ENCODE measurements at places on chromosomes 4 and X.

DNA sequence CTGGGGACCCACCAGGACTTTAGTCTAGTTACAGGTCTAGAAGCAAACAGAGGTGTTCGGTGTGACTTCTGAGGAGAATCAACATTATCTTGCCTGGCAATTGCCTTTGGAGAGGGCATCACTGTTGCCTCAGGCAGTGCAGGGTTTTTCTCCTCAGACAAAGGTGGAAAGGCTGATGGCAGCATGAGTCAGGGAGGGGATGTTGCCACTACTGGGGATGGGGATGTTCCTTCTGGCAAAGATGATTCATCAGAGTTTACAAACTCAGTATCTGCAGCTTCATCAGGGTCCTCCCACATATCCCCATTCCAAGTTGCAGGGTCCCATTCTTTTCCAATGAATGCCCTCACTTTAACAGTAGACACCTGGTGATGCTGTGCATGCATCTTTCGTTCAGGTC lies 91.3 kb upstream of the GALNTL6 start:
- DNase-seq, result no peak

- no peak for DNase-seq
Measured at GRCh38 chrX:111282139-111282538, 11.9 kb upstream of the CAPN6 start.

- DNase-seq, result no peak
Measured at GRCh38 chr4:153612878-153613277, 71.2 kb upstream of the TLR2 start.

GRCh38 chrX:146409528-146409927 lies 400.0 kb upstream of the CXorf51B start:
- DNase-seq, result no peak

DNA sequence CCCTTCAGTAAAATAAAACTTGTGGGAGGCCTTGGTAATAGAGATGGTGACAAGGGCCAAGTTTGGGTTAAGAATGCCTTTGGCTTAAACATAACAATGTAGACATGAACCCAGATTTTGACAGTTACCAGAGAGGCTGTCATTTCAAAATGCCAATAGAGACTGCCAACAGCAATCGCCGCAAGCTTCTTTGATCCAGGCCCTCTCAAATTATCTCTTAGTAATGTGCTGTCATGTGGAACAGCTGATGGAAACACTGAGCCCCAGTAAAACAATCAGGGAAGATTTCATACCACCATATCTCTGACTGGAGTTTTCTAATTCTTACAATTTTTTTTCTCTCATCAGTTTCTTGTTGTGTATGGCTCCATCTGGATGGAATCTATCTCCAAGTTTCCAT lies 80.5 kb downstream of the ZNF330 start:
- DNase-seq, result no peak

- DNase-seq, result no peak
Measured at GRCh38 chr4:86955888-86956451, 21.2 kb downstream of the AFF1 start.

DNA sequence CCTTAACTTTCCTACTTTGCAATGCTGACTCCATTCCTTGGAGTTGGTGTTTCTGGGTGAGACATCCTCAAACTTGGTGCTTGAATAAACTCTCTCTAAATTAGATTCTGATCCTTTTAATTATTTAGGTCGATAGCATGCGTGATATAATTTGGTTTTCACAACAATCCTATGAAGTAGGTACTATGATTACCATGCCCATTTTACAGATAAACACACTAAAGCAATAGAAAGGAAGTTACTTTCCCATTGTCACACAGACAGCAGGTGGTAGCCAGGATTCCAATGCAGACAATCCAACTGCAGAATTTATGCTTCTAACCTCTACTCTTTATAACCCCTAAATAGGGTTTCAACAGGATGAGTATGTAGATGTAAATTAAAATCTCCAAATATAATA lies 21.7 kb upstream of the AASDH start:
- no peak for DNase-seq

GRCh38 chr4:183318656-183319055 lies 1.4 kb downstream of the CLDN22 start:
- no peak for DNase-seq

DNA sequence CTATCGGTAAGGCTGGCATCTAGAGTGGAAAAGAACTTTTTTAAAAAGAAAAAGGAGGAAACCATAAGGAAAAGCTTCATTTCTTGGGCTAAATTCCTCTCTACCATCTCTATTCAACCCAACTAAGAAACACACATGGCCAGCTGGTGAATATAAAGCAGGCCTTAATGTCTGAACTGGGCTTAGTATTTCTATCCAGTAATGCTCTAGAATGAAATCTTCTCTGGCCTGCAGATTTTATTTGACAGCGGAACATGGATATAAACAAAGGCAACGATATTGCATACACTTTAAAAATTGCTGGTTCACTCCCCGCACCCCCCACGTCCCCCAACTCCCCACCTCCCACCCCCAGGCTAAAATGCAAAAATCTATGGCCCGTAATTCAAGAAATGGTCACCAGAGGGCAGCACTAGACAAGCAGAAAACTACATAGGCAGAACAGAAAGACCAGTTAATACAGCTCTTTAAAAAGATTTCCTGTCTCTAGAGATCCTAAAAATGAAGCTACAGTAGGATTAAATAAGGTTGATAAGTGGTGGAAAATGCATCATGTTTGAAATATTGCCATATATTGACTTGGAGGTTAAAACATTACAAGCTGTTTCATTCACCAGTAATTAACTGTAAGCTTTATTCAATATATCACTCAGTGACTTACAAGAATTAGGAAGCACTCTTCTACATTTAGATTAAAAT lies 155.2 kb upstream of the GALNT7 start:
- peak; percentile 38 for DNase-seq

- DNase-seq, result no peak
Measured at GRCh38 chrX:46375831-46376230, 169.4 kb downstream of the ZNF674 start.

DNA sequence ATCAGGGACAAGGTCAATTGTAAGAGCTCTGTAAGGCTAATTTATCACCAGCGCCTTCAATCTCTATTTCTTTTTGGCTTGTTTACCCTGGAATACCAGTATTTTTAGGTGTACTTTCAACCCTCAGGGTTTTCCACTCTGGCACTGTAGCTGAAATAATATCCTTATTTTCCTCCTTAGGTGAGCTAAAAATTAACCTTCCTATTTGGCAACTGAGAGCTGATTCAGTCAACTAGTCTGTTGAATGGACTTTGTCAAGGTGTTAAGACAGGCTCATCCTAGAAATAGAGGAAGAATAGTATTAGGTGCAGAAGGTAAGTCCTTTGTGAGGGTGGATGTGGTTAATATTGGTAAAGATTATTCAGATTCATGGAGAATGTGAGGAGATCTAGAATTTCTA lies 101.3 kb upstream of the BANK1 start:
- DNase-seq, result no peak

- DNase-seq, result no peak
Measured at GRCh38 chrX:120464411-120464810, 4.7 kb downstream of the LAMP2 start.

- no peak for DNase-seq
Measured at GRCh38 chr4:81375745-81376144, 96.0 kb downstream of the RASGEF1B start.

DNA sequence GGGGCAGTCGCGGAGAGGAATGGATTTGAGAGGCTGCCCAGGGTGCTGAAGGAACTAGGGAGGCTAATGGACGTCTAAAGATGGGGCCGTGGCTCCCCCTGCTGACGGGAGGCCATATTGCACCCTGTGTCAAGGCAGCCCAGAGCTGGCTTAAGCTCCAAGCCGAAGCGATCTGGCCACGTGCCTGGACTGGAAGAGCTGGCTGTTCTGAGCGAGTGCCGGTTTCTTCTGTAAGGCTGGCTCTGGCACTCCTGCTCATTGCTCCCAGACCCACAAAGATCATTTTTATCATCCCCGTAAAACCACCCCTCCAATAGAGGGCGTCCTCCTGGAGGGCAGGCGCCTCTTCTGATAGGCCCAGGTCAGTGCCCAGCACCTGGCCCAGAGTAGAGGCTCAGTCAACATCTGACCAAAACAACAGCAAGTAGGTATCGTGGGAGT lies 5.6 kb downstream of the PNCK start:
- DNase-seq, result peak; percentile 61

- no peak for DNase-seq
Measured at GRCh38 chr4:21203416-21203815, 503.2 kb downstream of the PACRGL start.

DNA sequence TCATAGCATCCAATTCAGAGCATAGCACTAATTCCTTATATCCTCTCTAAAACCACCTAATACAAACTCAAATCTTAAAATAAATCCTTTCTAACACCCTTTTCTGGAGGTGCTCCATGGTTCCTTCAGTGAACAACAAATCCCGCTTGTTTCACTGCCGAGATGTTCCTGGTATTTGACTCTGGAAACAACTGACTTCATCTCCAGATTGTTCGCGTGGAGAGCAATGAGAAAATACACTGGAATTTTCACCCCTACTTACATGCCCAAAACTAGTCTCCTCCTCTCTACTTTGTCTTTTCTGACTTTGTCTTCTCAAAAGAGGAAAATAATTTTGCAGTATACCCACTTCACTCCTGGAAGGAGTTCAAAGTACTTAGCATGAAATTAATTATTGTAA lies 129.0 kb downstream of the PLS3 start:
- no peak for DNase-seq

DNA sequence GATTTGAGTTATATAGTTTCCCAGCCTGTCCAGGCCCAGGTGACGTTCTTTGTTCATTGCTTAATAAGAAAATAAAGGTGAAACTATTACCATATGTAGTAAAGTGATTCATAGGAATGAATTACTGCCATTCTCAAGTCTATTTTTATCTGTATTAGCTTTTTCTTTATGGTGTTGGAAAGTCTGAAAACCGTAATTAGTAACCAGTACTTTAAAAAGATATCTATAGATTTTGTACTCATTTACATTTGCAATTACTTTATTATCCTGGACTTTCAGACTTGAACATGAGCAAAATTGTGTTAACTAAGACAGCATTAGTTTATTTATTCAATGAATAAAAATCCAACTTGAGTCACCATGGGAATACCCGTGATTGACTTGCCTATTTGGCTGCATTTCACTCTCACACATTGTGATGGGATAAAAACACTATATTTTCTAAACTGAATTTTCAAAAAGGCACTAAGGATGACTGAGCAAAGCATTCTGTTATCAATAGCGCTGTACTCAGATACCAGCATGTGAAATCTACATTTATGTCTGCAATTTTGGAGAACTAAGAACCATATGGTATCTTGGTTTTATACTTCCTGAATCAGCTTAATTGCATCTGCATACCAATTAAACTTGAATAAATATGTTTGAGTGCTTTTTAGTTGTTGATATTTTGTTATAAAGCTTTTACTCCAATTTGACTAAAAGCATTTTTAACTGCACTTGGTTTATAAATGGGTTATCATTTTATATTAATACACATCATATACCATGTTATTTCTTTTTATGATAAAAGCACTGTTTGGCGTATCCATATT lies 154.6 kb downstream of the CCSER1 start:
- no peak for DNase-seq

DNA sequence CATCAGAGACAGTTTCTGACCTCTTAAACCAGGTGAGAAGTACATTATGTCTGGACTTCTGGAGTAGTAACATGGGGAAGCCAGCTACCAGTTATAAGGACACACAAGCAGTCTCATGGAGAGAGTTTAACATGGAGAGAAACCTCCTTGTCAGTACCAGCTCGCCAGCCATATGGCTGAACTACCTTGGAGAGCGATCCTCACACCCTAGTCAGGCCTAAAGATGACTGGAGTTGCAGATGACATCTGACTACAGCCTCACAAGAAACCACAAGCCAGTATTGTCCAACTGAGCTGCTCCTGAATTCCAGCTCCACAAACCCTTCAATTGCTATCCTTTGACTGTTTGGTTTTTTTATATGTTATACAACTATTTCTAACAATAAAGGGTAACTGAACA lies 49.8 kb downstream of the PDHA2 start:
- no peak for DNase-seq
